ENCODE measurements at places on chromosomes 3 and 15.

- no peak for DNase-seq
These were observed 197.4 kb downstream of the KLHL25 start for GRCh38 chr15:85597155-85597815.

DNA sequence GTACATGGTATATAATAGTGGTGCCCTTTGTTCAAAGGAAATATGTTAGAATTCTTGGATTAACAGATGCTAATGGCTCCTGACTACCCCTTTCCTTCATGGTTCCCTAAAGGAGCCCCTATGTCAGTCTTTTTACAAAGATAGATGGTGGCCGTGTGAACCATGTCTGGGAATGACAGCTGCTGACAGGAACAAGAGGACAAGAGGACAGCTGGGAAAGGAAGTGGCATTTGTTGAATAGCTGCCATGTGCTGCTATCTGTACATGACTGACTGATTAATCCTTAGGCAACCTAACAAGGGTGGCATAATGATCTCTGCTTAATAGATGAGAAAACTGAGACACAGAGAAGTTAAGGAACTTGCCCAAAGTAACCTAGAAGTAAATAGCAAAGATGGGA lies 321.7 kb downstream of the ZNF621 start:
- DNase-seq = no peak

GRCh38 chr3:56192001-56192400 lies 276.3 kb downstream of the ERC2 start:
- no peak for DNase-seq

GRCh38 chr3:122099255-122099654 lies 44.1 kb downstream of the CD86 start:
- DNase-seq = no peak

DNA sequence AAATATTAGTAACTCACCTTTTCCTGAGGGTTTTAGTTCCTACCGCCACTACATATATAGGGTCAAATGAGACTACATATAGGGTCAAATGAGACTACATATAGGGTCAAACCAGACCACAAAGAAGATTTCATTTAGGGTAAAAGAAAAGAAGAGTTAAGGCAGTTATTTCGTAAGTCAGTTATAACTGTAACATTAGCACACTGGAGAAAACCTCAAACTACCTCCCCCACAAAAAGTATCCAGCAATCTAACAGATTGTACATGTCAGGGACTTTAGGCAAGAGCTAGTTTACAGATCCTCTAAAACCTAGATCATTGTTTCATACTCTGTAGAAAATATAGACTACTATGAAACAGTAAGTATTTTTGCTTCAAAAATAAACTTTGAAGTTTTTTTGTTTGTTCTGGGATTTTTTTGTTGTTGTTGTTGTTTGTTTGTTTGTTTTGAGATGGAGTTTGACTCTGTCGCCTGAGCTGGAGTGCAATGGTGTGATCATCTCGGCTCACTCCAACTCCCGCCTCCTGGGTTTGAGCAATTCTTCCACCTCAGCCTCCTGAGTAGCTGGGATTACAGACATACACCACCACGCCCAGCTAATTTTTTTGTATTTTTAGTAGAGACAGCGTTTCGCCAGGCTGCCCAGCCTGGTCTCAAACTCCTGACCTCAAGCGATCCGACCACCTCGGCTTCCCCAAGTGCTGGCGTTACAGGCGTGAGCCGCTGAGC lies 92.4 kb upstream of the CGNL1 start:
- no peak for DNase-seq

DNA sequence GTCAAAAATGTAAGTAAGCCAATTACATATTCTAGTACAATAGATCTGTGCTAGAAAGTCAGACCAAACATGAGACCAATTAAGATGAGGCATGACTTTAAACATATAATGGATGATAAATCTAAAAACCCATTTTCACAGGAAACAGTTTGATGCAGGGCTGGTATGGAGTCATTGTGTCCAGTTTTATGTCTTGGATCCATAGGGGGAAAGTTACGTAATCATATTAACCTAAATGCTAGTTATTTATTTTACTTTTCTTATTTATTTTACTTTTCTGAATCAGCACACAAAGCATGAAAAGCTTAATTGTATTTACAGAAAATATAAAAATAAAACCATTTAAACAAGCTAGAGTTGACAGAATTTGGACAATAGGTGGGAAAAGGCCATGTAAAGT lies 26.3 kb upstream of the TMCC1 start:
- DNase-seq = no peak

DNA sequence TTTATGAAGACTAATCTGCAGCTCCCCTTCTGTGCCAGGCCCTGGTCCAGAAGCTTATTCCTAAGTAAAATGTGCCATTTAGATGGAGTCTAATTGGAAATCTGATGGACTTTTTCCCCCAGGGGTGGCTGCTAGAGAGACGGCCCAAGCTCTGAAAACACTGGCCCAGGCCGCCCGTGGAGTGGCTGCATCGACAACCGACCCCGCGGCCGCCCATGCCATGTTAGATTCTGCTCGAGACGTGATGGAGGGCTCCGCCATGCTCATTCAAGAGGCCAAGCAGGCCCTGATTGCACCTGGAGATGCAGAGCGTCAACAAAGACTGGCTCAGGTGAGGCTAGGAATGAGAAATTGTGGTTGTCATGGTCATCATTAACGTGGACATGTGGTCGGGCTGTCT lies 305.8 kb upstream of the TPM1 start:
- DNase-seq = no peak

- DNase-seq = no peak
These were observed 127.6 kb downstream of the ATP1B3 start for GRCh38 chr3:142004025-142004424.

- DNase-seq = no peak
These were observed 84.2 kb upstream of the GOLGA6L4 start for GRCh38 chr15:84151205-84151931.

GRCh38 chr3:194379231-194379630 lies 9.7 kb upstream of the LRRC15 start:
- no peak for DNase-seq

All from HT-29 (cell line).